ENCODE measurements at places on chromosomes 5 and 9. TPM values are rescaled to one million over a fixed set of nuclear protein-coding genes. Genes with fewer than 3 reads are reported as not detected.

PAEP gene
- not detected for total RNA-seq

LMX1B gene
- 0.64 TPM for total RNA-seq

SH3GL2 gene
- total RNA-seq, result 0.02 TPM

PLAC8L1 gene
- total RNA-seq, result not detected

INSL4 gene
- total RNA-seq, result not detected

QRFP gene
- total RNA-seq, result not detected

GZMA gene
- total RNA-seq, result not detected

GRCh38 chr5:94113-94892 lies 2.3 kb downstream of the PLEKHG4B start:
- no peak for DNase-seq

- DNase-seq, result no peak
These were observed 3.1 kb upstream of the FAM120AOS start for GRCh38 chr9:93456504-93456903.

DNA sequence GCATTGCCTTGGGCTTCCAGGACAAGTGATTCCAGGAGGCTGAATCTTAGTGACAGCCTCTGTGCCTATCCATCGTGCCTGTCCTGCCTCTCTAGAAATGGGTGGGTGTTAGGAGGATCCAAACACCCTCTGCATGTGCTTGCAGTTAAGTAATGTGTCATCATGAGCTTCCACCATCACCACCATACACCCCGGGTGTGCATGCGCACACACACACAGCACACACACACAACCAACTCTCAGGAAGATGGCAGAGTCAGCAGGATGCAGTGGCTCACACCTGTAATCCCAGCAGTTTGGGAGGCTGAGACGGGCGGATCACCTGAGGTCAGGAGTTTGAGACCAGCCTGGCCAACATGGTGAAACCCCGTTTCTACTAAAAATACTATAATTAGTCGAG lies 22.8 kb upstream of the CERCAM start:
- DNase-seq, result no peak

- DNase-seq, result peak; percentile 56
These were observed 88.5 kb downstream of the FAM174A start for GRCh38 chr5:100623719-100624118.

- DNase-seq, result no peak
These were observed 199.4 kb downstream of the ESM1 start for GRCh38 chr5:54785729-54786591.

GRCh38 chr5:181191526-181192336 lies 13.3 kb downstream of the TRIM7 start:
- DNase-seq, result peak; percentile 98

- peak; percentile 60 for DNase-seq
These were observed 101.8 kb downstream of the FGF18 start for GRCh38 chr5:171521219-171521633.

- DNase-seq, result no peak
These were observed 9.3 kb downstream of the SLC25A48 start for GRCh38 chr5:135843571-135844337.

- DNase-seq, result no peak
These were observed 125.9 kb downstream of the PHF2 start for GRCh38 chr9:93702261-93702660.

DNA sequence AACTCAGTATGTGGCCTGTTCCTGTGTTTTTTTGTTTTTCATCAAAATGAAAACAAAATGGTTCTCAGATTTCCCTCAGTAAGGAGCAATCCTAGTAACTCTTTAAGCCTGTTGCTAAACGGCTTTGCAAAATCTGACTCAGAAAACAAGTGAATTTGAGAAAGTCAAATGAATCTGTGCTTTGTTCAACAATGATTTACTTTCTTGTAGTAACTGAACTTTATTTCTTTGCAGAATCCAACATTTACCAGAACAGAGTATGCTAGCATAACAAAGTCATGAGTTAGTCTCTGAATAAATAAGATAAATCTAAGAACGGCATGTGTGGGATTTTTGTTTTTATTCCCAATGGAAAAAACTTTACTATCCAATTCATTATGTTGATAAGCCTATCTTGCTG lies 93.8 kb downstream of the OXCT1 start:
- no peak for DNase-seq

- DNase-seq, result no peak
These were observed 19.3 kb downstream of the CDKN2A start for GRCh38 chr9:21974722-21975409.

DNA sequence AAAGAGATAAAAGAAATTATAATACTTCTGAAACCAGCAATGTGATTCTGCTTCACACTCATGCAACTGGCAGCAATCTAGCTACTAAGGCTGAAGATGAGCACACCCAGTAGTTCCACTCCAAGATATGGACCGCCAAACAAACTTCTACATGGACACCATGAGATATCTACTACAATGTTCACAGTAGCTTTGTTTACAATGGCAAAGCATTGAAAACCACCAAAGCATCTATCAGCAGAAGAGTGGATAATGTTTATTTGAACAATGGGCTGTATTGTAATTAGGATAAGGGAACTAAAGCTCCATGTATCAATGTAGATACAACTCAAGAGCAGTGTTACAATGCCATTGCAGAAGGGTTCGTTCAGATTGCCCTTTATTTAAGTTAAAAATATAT lies 91.2 kb upstream of the ERBIN start:
- DNase-seq, result no peak

DNA sequence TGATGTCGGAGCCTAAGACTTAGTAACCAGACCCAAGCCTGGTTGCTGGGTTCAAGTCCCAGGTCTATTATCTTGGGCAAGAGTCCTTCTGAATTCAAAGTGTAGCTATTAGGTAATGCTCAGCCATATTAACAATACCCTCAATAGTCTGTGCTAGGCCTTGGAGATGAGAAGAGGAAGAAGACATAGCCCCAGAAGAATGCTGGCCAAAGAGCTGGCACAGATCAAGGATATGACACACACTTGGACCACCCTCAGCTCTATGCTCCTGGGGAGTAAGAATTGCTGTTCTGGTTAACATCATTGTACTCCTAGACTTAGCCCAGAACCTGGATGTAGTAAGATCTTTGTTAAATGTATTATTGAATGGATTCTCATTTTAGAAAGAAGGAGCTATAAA lies 426.7 kb downstream of the CDK5RAP2 start:
- no peak for DNase-seq

DNA sequence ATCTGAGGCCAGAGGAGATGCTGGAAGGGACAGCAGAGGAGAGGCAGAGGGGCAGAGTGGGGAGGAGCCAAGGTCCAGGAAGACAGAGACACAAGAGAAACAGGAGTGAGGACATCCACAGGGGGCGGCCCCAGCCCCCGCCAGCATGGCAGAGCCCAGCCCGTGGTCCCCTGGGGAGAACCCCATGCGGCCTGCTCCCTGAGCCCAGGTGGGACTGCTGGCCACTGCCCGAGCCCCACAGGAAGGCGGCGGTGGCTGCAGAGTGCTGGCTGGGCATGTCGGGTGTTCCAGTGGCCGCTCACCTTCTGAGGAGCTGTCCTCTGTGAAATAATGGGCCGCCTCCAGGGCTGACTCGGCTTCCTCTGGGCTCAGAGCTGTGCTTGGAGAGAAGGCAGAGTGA lies 8.9 kb upstream of the MRNIP start:
- DNase-seq, result no peak

DNA sequence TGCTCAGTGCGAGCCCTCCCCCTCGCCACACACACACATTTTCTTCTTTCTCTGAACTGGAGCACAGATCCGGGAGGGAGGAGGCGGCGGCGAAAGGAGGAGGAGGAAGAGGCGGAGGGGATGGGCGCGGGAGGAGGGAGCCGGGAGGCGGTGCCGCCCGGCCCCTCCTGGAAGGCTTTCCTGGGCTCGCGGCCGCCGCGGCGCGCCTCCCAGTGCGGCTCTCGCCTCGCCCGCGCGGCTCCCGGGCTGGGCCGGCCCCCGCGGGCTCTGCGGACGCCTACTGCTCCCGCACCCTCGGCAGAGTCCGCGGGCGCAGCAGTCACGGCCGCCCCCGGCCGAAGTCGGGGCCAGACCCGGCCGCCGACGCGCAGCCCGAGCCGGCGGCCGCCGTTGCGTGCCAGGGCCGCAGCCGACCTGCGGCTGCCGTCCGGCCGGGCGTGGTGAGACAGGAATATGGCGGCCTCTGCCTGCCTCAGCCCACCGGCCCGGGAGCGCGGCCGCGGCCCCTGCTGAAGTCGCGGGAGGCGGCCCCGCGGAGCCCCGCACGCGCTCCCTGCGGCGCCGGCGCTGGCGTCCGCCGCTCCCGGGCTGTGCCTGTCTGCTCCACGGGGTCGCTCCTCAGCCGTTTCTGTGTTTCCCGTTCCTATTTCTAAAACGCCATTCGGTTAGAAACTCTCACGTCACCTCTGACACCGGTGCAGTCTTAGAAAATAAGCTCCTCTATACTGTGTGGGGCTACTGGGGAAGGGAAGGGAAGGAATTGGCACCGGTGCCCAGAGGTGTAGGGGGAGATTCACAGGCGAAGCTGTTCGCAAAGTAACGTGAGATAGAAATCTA lies 500 bp upstream of the GNAQ start:
- DNase-seq, result peak; percentile 92

DNA sequence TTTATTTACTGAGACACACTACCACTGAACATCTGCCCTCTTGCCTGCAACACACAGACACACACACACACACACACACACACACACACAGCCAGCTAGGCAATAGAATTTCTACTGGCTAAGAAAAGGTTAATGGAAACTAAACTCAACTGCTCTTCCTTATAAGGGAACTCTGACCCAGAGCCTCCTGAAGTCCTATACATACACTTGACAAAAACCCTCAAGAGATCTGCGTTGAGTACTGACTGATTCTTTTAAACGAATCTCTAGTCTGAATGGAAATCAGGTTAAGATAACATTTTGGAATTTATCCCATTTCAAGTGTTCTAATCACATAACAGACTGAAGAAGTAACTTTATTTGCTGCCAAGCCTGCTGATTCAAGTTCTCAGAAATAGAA lies 25.9 kb upstream of the TRPM3 start:
- DNase-seq, result no peak

GRCh38 chr9:70085241-70085640 lies 41.6 kb downstream of the MAMDC2 start:
- no peak for DNase-seq

GRCh38 chr9:108235609-108236008 lies 620.2 kb downstream of the ACTL7B start:
- DNase-seq, result no peak

- DNase-seq, result peak; percentile 21
These were observed 19.3 kb upstream of the PIP5K1B start for GRCh38 chr9:68685770-68686169.

DNA sequence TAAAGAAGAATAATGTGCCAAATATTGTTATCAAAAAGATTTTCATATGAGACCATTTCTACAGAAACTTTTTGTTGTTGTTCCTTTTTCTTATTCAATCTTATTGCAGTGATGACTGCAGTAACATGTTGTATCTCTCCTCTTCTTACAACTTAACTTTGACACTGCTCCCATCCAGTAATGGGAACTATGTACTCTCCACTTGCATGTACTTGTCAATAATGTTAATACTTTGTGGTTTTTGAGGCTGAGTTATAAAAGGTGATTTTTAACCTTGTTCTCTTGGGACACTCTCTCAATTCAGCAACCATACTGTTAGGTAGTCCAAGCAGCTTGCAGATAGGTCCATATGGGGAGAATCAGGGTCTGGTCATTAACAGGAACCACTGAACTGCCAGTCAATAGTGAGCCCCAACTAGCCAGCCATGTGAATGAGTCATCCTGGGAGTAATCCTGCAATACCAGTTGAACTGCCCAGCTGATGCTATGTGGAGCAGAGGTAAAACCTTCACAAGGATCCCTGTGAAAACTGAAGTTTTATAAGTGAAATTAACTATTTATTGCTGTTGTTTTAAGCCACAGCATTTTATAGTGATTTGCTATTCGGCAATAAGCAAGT lies 199.6 kb upstream of the DAB2 start:
- peak; percentile 57 for DNase-seq

DNA sequence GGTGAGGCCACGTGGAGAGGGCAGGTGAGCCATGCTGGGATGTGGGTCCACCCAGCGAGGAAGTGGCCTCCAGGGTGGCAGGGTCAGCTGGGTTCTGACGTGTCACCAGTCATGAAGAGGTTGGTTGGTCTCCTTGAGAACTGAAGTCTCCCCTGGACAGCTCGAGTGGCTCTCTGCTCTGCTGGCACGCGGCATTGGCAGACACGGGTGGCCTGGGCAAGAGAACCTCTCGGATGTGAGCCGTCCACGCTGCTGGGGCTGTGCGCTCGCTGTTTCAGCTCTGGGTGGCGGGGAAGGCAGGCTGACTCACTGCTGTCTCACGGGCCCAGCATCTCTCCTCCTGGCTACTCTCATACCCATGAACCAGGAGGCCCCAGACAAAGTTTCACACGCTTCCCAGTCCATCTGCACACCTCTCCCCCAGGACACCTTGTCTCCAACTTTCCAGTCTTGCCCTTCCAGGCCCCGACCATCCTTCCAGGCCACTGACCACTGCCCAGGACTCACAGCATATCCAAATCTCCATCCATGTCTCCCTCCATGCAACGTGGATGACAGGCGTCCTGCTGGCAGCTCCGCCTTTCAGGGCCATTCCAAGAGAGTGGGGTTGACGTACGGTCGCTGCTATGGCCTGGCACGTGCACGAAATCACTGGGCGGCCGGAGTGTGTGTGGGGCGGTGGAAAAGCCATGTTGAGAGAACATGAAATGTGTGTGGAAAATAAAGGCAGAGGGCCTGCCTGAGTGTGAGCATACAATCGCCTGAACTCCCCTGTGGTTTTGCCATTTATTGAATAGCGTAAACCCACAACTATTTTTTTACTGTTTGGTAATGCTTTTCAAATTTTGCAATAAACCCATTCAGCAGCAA lies 145.0 kb upstream of the COL5A1 start:
- DNase-seq, result no peak

DNA sequence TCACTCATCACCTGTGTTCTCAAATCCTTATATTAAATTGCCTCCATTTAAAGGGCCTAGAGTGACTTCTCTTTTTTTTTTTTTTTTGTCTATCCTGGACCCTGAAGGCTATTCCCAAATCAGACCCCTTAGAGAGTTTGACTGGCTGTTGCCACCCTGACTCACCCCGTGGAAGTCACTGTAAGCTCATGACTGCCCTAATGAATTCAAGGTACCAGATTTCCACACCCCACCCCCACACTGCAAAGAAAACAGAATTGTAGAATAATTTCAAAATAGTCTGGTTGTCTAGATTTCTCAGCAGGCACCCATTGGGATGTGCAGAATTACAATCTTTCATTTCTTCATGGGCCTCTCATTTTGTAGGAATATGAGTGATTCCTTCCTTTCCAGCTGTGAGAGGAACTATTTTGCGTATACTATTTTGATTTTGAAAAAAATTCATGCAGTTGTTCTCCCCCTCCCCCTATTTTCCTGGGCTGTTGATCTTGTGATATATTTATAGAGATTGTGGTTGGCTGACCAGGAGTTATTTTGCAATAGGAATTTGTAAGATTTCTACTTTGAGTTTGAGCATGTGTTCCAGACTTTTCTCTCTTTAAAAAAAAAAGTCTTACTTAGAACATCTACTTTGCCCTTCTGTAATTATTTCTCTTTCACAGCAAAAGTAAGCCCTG lies 79.1 kb downstream of the ZNF618 start:
- DNase-seq, result peak; percentile 46

DNA sequence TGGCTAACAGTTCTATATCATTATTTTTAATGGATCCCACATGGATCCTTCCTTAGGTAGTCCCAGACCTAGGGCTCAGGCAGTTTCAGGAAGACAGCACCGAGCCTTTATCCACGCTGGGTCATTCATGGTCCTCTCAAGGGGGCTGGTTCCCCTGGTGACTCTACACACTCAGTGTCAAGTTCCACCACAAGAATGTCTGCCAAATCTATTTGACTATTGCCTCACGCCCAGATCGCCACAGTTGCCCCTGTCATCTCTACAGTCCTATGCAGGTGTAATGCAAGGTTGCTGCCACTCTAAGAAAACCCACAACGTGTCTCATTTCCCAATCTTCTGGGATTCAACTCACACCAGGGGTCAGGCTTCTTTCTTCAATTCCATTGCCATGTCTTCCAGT lies 8.0 kb upstream of the ZNF366 start:
- DNase-seq, result no peak

Measured in H4 (cell line).